ENCODE measurements at places on chromosomes 13 and 19. TPM values are rescaled to one million over a fixed set of nuclear protein-coding genes. Genes with fewer than 3 reads are reported as not detected.

DNA sequence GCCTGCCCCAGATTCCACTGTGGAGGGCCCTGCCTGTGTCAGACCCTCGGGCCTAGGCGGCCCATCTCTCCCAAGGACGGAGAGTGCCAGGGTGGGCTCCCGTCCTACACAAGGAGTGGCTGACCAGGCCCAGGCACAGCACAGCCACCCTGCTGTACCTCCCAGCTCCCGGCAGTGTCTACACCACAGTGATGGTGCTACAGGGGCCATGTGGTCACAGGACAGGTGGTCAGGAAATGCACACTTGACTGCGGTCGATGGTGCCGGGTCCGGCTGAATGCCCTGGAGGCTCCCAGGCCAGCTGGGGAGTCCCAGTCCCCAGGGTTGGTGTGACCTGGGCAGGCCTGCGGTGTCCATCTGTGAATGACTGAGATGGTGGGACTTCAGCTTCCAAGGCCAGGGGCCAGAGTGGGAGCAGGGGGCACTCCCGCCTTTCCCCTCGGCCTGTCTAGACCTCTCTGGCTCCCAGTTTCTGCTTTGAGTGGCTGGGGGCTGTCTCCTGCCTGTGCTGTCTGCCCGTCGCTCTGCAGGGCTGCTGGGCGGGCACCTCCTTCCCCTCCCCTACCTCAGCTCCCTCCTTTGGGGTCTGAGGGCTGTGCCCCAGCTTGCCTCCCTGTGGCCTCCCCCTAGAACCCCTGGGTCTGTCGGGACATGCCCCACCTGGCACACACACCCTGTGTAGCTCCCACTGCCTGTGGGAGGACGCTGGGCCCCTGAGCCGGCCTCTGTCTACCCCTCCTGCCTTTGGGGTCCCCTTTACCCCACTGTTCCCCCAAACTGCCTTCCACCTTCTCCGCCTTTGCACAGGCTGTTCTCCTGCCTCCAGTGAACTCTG is 12.5 kb downstream of the DDA1 start:
- DNase-seq, result no peak

The ZGLP1 gene
- total RNA-seq, result 0.43 TPM

GRCh38 chr13:26967119-26968038 is 204.2 kb downstream of the USP12 start:
- peak; percentile 88 for DNase-seq

The ANKLE1 gene
- total RNA-seq, result 0.86 TPM

The PSG3 gene
- total RNA-seq, result under 0.01 TPM

GRCh38 chr13:112213467-112214255 is 146.7 kb downstream of the SOX1 start:
- DNase-seq, result no peak

DNA sequence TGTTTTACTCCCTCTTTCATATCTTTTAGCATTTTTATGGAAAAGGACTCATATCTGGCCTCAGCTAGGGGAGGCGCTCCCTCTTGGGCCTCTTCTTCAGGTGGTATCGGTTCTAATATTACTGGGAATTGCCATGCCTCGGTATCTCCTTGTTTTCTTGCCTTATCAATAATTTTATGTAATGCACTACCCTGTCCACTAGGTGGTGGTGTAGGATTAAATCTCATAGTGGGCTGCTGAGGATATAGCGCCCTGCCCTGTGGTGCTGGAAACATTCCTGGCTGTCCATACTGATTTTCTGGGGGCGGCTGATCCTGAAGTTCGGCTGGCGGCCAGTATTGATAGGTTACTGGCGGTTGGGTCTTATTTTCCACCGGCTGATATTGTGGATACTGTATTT is 35.8 kb downstream of the ZNF420 start:
- no peak for DNase-seq

DNA sequence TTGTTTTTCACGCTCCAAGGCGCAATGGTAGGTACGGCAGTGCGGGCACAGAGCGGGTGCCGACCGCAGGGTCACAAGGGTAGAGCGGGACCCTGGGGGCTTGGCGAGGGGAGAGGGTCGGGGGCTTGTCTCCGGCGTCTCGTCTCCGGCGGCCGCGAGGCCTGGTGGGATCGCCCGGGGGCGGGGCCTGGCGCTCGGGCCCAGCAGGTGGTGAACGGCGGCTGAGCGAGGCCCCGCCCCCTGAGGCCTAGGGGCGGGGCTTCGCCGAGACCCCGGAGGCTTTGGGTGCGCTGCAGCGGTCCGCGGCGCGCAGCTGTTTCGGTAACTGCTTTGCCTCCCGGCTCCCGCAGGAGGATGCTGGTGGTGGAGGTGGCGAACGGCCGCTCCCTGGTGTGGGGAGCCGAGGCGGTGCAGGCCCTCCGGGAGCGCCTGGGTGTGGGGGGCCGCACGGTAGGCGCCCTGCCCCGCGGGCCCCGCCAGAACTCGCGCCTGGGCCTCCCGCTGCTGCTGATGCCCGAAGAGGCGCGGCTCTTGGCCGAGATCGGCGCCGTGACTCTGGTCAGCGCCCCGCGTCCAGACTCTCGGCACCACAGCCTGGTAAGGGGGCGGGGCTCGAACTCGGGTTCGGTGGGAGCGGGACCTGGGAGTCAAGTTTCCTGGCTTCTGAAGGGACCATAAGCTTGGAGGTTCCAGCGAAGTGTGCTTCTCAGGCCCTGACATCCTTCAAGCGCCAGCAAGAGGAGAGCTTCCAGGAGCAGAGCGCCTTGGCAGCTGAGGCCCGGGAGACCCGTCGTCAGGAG is at the start of gene TSEN34:
TSS of gene TSEN34 (plus strand) at position 298 of the 800 bp plus-strand sequence. CDS start at position 355, 57 bp downstream.
- DNase-seq, result peak; percentile 88

- DNase-seq, result no peak
These were observed 4.3 kb downstream of the NDUFS7 start for GRCh38 chr19:1387684-1388636.

GRCh38 chr19:11832253-11832912 is 16.1 kb upstream of the ZNF439 start:
- peak; percentile 3 for DNase-seq

The ICAM5 gene
- total RNA-seq, result 5.5 TPM

DNA sequence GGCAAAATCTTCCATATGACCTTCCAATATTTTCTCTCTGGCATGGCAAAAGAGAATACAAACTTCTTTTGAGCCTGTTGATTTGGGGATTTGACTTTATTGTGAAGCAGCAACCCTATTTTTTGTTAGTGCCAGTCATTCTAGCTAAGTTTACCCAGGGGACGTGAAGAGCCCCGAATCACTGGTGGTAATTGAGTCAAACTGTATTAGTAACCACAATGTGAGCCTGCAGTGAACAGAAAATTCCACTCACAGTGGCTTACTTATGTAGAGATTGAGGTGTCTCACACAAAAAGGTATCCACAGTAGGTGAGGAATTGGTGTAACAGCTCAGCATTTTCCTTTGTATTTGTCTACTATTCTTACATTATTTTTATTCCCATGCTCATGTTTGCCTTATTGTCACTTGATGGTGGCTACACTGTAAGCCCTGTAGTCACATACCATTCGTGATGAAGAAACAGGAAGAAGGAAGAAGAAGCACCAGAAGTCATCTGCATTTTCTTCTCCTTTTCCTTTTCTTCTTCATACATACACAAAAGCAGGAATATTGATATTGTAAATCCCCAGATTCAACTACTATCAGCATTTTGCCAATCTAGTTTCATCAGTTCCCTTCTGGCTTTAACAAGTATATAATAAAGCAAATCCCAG is 33.3 kb upstream of the MYCBP2 start:
- no peak for DNase-seq

- DNase-seq, result no peak
These were observed 14.8 kb downstream of the KCTD12 start for GRCh38 chr13:76871432-76871831.

DNA sequence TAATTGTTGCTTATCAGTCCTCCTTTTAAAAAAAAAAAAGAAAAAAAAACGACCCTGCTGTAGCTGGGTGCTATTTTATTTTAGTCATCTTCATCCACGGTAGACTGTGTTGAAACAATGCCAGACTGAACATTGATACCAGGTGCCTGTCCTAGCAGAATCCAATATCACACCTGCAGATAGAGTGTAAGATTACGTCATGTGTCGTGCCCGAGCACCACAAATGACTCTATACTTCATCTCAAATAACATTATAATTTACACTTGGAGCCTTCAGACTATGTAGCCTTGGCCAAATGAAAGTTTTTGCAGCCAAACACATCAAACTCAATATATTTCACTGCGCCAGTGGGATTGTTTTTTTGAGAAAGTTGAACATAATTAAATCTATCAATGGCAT is 410.6 kb downstream of the FGF9 start:
- no peak for DNase-seq

DNA sequence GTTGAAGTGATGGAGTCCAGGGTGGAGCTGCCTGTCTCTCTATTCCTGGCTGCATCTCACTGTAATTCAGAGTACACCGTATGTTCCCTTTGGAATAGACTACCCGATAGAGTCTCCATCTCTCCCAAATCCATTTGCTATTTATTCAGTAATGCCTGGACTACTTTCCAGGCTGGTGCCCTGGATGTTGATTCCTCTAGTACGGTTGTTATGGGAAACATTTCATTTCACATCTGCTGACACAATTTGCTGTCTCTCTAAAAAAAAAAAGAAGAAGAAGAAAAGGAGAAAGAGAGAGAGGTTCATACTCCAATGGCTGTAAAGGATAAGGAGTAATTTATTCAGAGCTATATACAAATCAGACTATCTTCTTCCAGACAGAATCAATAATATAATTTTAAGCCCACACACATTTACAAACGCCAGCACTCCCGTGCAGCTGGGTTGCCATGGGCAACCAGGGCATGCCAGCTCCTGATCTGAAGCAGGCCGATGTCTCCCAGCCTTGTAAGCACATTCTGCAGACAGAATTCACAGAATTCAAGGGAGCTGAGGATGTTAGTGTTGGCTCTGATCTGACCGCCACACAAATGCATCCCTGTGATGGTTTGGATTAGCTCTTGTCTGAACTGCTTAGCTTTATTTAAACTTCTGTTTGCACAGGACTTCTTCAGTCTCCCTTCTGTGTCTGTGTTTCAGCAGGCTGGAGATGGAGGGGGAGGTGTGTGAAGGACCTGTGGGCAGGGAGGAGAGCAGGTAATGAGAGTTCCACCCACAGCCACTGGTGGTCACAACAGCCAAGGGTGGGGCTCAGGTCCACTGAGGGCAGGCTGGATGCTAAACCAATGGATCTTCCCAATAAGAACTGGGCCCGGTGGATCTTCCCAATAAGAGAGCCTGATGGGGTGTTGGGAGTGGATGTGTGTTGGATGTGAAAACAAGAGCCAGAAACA is 66.0 kb downstream of the TEX26 start:
- DNase-seq, result peak; percentile 34

DNA sequence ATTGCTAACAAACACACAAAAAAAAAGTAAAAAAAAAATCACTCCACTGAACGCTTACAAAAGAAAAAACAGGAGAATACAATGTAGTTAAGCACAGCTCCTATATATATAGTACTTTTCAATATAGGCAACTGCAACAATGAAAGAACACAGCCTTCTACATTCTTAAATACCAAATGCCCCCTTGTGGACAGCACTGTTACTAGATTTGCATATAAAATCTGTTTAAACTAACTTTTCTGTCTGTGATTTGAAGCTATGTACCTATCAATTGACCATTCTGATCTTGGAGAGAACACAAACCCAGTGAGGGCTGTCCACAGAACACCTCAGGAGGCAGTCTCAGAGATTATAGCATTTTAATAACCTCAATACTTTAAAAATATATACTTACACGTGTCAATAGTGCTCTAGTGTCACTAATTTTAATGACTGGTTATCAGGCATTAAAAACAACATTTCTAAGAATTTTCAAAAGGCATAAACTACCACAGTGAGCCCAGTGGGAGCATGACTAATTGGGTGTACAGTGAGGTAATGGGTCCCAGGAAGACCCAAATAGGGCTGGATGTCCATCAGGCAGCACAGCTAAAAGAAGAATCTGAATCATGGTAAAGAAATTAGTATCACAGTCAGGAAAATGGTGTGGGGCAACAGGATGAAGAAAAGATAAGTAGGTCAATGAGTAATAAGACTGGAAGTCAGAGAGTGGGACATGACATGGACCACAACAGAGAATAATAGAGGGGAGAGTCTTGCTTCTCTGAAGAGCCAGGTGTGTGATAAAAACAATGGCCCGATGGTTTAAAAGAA is 22.2 kb downstream of the CCDC169 start:
- DNase-seq, result peak; percentile 71

The VSIG10L gene
- total RNA-seq, result 0.43 TPM

DNA sequence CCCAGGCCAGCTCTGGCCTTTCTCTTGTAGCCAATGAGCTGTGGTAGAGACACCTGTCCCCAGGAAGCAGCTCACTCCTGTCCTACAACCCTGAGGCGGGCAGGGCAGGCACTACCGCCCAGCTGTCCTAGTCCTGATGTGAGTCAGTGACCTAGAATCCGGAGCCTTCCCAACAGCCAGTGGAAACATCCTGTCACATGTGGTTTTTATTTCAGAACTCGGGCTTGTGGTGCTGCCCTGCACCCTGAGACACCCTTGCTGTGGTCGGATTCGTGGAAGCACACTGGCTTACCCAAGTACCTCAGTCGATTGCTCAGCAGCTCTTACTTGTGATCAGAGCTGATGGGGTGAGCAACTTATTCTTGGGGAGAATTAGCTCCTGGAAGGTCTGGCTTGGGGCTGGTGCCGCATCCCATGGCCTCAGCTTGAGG is 83.6 kb upstream of the ARHGEF7 start:
- peak; percentile 83 for DNase-seq

The AMER2 gene
- not detected for total RNA-seq

The LYPD3 gene
- 0.43 TPM for total RNA-seq

DNA sequence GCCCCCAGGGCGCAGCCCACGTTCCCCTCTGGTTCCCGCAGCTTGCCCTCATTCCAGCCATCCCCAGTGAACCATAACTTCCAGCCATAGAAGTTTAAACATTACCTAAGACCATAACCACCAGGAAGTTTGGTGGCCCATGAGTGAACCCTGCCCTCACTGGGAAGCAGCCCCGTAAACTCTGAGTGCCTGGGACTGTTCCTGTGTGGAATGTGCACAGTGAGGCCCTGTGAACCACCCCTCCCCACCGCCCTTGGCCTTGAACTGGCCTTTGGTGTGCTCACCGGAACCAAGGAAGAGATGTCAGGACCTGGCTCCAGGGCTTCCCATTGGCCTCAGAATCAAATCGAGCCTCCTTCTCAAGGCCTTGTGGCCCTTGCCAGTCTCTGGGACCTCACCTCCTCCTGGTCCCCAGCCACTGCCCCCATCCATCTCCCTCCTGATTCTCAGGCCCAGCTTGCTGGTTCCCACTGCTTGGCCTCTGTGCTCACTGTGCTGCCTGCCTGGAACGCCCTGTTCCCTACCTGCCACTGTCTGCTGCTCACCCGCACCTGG is 46.5 kb downstream of the DNM2 start:
- DNase-seq, result peak; percentile 33

The NOVA2 gene
- not detected for total RNA-seq

GRCh38 chr13:28655561-28655960 is 3.4 kb upstream of the POMP start:
- DNase-seq, result peak; percentile 77

GRCh38 chr13:112210371-112210770 is 143.4 kb downstream of the SOX1 start:
- DNase-seq, result no peak

GRCh38 chr19:56678205-56678604 is 6.6 kb upstream of the ZNF835 start:
- no peak for DNase-seq

GRCh38 chr19:6803036-6803404 is 30.5 kb downstream of the VAV1 start:
- no peak for DNase-seq
